ENCODE measurements at places on chromosomes 11 and 22.

GRCh38 chr11:102487214-102487613 lies 34.6 kb upstream of the TMEM123 start:
- DNase-seq = no peak

- no peak for DNase-seq
Observed at GRCh38 chr11:120562806-120563425, 51.4 kb downstream of the GRIK4 start.

DNA sequence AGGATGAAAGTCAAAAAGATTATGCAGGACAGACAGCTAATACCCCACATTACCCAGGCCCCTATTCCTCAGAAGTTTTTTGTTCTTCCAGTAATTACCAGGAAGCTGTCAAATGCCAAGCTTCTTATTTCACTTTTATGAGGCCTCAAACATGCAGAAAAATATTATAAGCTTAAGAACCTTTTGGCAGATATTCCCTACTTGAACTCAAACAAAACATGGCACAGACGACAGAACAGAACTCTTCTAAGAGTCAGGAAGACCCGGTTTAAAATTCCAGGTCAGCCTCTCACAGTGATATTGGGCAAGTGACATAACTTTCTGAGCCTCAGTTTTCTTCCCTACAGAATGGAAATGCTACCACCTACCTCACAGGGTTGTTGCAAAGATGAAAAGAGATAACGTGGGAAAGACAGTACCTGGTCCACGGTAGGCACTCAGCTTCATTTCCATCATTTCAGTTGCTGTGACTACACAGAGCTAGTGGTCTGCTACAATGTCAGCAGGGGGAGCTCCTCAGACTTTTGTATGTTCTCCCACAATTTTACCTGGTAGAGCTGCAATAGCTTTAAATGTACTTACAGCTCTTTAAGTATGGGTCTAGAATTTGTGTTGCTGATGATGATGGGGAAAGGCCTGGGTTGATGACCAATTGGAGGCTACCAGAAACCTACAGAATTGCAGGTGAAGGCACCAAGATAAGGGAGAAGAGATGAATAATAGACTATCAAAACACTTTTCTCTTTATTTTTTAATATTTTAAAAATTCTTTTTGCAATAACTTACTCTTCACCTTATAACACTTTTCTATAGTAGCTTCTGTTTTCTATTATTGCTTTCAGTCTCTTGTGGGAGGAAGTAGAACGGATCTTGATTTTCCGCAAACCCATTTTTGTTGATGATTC lies 98.3 kb upstream of the CHRM4 start:
- peak; percentile 35 for DNase-seq

- DNase-seq = no peak
Observed at GRCh38 chr22:41310336-41310735, 9.0 kb downstream of the ZC3H7B start.

GRCh38 chr22:26735019-26735409 lies 77.6 kb downstream of the MIAT start:
- no peak for DNase-seq

DNA sequence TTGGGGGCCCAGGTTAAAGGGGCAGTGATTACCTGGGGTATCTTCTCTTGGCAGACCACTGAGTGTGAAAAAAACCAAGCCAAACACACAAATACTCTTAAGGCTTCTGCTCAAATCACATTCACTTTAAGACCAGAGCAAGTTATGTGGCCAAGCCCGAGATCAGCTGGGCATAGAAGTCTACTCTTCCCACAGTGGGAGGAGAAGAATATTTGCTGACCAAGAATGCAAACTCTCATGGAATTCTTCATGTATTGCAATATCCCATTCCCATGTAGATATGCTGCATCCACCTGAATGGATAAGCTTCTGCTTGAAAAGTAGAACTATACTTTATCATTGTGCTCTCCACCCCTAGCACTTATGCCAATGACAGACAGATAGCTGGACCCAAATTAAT lies 37.1 kb upstream of the C11orf87 start:
- DNase-seq = no peak

- DNase-seq = no peak
Observed at GRCh38 chr11:112013497-112014164, 11.6 kb upstream of the DLAT start.

DNA sequence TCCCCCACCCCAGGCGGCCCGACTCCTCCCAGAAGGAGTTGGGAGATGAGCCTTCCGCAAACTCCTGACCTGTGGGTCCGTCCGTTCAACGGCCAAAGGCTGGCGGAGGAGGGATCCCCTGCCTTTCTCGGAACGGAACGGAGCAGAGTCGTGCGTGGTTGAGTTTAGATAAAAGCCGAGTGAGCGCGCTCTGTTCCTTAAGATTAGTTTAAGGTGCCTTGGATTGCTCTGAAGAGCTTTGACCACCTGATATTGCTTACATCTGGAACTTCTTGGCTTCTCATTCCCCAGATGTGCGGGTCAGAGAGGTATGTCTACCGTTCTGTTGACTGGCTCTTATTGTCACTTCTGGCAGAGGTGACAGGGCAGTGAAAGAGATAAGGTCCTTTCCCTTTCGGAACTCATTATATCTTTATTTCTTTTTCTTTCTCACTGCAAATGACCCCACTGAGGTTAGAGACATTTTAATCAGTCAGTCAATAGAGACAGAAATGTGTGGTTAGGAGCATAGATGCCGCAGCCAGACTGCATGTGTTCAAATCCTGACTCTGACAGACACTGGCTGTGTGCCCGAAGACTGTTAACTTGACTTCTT lies at the start of gene TRIM6:
TRIM6 (plus strand) TSS at position 31 of the 595 bp plus-strand sequence; CDS start at position 292, 261 bp downstream.
- peak; percentile 32 for DNase-seq

DNA sequence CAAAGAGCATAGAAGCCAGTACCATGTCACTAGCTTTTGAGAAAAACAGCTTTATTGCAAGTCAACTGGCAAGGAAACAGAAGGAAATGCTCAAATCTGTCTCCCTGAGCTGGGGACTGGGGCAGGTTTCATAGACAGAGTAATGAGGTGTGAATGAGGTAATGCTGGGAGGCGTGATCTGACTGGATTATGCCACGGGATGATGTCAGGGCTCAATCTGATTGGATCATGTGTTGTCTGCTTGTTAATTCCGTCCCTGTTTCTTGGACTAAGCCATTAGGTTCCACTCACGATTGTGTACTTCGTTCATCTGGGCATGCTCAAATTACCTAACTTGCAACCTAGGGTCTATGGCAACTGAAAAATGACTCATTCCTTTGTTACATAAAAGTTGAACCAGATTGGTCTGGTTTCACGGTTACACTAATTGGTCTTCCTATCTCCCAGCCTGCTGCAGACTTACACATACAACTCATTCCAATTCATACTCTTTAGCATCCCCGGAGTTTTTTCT lies 20.2 kb upstream of the OR10A5 start:
- no peak for DNase-seq

DNA sequence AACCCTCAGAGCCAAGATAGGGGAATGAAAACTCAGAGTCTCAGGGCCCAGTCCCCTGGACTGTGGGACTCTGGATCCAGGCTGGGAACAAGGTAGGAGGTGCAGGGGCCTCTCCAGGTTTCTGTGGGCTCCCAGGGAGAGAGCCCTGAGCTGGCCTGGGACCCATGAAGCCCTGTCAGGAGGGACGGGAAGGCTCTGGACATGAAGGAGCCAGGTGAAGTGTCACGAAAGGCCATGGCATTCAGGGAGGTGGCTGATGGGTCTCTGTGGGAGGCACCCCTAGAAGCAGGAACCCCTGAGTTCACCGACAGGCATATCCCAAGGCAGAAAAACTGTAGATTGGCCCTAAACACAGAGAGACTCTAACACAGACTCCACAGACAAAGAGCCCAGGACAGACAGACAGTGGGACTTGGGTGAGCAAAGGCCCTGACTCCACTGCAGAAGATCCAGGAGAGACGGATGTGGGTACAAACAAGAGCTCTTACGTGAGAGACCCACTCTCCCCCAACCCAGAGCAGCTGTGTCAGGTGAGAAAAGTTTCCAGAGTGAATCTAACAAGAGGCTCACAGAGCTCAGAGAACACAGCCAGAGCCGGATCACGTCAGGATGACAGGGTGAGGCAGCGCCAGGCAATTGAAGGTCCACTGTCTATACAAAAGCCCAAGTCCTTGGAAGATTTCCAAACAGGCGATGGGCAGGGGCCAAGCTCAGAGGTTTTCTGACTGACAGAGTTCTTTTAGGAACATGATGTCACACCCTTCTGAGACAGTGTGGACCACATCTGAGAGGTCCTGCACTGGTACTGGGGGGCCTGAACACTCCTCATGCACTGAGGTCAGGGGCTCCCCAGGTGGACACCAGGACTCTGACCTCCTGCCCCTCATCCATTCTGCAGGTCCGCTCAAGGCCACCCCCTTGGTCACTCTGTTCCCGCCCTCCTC lies 27.4 kb downstream of the IGLL5 start:
- DNase-seq = no peak

GRCh38 chr11:40885250-40885954 lies 574.0 kb downstream of the LRRC4C start:
- no peak for DNase-seq

- DNase-seq = no peak
Observed at GRCh38 chr22:17106161-17106784, 14.9 kb downstream of the TMEM121B start.
